Breast epithelium (tissue), 4 donors: ENCODE measurements at places on chromosomes 2 and 18. TPM values are rescaled to one million over a fixed set of nuclear protein-coding genes. Genes with fewer than 3 reads are reported as not detected.

DNA sequence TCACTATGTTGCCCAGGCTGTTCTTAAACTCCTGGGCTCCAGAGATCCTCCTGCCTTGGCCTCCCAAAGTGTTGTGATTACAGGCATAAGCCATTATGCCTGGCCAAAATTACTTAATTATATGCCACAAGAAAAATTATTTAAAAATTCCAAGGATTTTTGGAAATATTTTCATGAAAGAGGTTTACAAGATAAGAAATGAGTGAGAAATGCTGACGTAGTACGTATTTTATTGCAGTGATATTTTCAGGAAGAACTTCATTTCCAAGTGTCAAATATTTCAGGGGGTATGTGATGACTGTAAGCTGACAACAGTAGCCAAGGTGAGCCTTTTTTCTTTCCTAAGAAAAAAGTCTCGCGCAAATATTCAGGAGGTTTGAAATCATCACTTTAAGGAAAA lies 20.8 kb downstream of the NIF3L1 start:
- no peak for DNase-seq

- no peak for DNase-seq
These were observed 665.1 kb upstream of the ZEB2 start for GRCh38 chr2:145184741-145185651.

- no peak for DNase-seq
These were observed 44.0 kb downstream of the ATP6V1C2 start for GRCh38 chr2:10765461-10765860.

DNA sequence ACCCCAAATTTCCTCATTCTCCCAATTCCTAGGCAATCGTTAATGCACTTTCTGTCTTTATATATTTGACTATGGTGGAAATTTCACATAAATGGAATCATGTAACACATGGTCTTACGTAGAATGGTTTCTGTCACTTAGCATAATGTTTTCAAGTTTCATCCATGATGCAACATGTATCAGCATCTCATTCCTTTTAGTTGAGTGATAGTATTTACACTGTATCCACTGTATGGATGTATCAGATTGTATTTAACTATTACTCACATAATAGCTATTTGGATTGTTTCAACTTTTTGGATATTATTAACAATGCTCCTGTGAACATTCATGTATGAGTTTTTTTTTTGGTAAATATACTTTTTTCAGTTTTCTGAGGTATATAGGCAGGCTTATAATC lies 982.3 kb upstream of the DDX18 start:
- no peak for DNase-seq

GRCh38 chr2:211939177-211939576 lies 599.4 kb downstream of the ERBB4 start:
- no peak for DNase-seq

Gene UGT1A10
- not detected for total RNA-seq

Gene ASPRV1
- 1.6 TPM for total RNA-seq

- DNase-seq: no peak
These were observed 97.4 kb upstream of the GALNT5 start for GRCh38 chr2:157160111-157160510.

DNA sequence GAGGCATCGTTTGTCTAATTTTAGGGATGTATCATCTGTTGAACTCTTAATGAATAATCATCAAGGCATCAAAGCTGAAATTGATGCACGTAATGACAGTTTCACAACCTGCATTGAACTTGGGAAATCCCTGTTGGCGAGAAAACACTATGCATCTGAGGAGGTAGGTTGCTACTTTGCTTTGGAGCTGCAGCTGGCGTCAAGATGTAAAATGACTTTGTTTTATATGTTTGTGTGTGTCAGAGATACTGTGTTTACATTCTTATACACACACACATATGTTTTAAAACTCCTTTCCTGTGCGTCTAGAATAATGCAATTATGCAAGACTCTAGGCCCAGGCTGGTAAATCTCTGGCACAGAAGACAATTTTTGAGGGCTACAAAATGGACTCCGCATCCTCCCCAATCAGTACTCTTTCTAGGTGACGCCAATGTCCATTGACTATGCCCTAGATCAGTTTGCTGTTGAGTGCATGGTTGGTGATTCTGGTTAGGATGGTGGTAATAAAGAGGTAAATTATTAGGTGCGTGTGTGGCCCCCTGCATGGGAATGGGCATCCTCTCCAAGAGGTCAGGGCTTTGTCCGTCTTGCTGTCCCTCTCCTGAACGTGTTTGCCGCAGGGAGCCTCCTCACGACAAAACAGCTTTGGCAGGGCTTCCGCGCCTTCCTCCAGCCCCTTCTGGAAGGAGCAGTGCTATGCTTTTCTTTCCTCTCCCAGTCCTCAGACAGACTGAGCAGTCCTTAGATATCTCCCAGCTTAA lies 68.2 kb upstream of the EML6 start:
- no peak for DNase-seq

DNA sequence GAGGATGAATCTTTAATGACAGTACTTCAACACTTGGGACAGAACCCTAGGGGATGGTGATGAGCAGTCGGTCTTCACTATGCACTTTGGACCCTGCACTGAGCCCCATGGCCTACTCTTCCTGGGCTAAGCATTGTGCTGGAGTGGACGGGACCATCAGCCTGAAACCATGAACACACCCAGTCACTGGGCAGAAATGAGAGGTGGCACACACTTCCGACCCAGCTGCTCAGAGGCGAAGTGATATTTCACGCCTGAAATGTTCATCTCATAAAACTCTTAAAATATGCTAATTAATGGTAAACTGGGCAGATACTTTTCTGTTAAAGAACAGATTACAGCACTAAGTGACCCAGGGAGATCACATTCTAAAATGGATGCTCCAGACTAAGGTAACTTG lies 150.3 kb upstream of the NDUFV2 start:
- no peak for DNase-seq

Gene GAL3ST2
- not detected for total RNA-seq

DNA sequence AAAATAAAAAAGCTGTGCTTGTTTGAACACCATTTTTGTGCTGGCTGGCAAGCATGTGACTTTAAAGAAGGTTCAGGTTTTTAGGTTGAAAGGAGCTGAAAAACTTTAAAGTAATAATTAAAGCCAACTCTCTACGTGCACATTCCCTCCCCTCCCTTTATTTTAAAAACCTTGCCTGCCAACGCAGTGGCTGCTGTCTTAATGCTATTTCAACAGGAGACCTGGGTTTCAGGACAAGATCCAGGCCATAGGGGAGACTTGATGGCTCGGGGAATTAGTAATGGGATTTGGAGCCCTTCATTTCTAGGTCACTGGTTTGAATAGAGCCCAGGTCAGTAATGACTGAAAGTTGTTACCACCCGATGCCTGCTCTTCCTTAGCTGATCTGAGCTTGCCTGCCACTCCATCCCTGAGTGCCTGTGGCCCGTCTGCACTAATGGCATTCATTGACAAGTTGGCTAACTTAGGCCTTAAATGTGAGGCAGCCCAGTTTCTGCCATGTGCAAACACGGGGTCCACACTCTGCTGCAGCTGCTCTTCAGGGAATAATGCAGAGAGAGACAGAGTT lies 1233.2 kb upstream of the ZEB2 start:
- no peak for DNase-seq
